Ecto neural progenitor cell (in vitro differentiated cells): ENCODE measurements at places on chromosomes 1 and 21.

DNA sequence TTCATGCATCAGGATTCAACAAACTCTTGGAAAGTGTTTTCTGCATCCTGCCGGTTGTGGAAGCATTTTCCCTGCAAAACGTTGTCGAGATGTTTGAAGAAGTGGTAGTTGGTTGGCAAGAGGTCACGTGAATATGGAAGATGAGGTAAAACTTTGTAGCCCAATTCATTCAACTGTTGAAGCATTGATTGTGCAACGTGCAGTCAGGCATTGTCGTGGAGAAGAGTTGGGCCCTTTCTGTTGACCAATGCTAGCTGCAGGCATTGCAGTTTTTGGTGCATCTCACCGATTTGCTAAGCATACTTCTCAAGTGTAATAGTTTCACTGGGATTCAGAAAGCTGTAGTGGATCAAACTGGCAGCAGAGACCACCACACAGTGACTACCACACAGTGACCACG, 57.0 kb upstream of the PRDM2 start:
- no peak for DNase-seq

GRCh38 chr1:54047384-54048305, 5.4 kb downstream of the TMEM59 start:
- no peak for DNase-seq

DNA sequence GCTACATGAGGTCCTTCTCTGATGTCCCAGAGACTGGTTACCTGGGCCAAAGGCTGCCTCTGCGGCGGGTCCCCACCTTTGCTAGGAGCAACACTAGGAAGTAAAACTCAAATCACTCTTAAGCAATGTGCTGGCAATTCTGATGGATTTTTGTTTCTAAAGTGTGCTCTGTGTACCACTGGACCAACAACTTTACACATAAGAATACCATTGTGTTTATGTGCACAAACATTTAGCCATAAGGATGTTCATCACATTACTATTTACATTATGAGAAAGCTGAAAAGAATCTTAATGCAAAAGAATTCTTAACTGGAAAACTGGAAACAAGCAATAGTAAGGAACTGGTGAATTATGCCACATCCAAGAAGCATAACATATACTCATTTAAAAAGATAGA, 38.6 kb downstream of the SSBP3 start:
- no peak for DNase-seq

- DNase-seq = no peak
These were observed 20.7 kb downstream of the SIM2 start for GRCh38 chr21:36719614-36720013.

DNA sequence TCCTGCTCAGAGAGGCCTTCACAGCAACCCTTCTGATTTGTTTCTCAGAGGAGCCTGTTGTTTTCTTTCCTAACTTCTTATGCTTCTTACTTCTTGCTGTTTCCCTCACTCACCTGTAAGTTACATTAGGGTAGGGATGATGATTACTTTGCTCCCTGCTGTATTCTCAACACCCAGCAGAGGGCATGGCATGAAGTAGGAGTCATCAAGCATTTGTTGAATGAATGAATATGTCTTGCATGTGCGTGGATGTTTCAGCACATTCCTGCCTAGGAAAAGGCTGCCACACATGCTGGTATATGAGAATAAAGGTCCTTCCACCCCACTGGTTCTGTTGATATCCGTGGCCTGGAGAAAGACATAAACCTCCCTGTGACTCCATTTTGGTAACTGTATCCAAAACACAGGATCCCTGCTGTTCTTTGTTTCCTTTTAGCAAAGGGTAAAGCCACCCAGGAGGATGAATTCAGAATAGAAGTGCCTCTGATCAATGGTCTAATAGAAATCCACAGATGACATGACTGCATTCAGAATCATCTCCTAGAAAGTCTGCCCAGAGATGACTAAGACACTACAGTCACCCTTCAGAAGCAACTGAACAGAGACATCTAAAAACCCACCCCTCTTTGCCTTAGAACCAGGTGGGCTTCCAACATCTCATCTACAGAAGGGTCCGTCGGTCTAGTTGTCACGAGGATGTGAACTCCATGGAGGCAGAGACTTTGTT, 168.8 kb downstream of the ZSCAN20 start:
- DNase-seq = no peak

GRCh38 chr21:34282223-34282622, 81.6 kb upstream of the KCNE2 start:
- DNase-seq = no peak

DNA sequence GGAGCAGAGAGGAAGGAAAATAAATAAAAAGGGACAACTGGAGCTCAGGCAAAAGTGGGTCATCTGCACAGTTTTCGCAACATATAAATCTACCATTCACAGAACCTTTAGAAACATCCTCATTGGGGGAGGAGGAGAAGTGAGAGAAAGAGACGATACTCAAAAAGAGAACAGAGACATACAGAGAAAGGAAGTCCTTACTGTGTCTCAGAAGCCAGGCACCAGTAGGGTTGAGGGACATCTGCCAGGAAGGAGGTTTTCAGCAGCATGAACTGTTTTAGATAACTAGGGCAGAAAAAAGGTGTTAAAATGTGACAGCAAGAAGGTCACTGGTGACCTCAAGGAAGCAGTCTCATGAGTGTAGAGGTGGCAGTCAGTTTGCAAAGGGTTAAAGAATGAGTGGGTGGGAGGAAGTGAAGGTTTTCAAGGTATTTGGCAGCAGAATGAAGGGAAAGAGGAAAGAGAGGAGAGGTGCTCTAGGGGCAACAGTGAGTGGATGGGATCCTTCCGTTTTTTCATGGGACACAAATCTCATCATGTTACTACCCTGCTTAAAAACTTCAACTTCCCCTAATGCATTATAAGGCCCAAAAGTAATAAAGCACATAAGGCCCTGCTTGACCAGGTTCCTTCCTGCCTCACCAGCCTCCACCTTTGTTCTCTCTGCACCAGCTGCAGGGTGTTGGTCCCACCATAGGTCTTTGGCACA, 9.5 kb downstream of the JAK1 start:
- no peak for DNase-seq

DNA sequence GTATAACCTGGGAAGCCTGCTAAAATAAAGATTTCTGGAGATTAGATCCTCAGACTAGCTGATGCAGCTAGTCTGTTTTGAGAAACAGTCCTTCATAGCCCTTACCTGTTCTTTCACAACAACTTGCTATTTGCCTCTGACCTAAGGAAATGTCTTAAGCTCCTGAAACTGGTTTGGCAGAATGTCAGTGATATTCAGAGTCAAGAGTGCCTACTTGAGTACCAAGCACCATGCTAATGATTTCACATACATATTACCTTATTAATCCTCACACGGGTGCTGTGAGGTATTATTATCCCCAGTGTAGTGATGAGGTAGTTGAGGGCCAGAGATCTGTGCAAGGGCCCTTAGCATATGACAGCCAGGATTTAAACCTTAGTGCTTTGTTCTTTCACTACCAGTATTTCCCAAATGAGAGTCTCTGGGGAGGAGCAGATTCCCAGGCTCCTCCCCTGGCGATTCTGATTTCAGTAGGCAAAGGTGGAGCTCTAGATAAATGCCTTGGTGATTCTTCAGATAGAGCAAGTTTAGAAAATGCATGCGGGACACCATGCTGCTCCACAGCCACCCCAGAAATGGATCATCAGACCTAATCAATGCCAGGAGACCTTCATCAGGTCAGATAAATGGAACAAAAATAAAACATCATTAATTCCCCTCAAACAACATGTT, 47.4 kb upstream of the WNT2B start:
- DNase-seq = no peak

GRCh38 chr1:235012436-235013210, 116.0 kb downstream of the TOMM20 start:
- no peak for DNase-seq

GRCh38 chr1:51621161-51621560, 4.3 kb downstream of the OSBPL9 start:
- DNase-seq = no peak

- DNase-seq = no peak
These were observed 15.3 kb upstream of the ZNF644 start for GRCh38 chr1:91036894-91037829.

DNA sequence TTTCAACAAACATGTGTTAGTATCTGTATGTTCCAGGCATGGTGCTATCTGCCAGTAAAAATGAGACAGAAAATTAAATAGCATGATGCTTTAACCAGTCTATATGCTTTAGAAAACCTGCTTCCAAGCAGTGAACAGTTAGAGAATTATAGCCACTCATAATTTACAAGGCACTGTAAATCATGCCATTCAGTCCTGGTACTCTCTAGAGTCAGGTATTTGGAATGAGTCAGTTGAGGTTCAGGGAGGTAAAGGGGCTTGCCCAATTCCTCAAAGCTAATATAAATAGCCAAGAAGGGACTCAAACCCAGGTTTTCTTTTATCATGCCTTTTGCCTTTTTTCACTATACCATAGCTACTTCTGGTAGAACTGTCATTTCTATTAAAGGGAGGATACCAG, 184.4 kb downstream of the NFIA start:
- no peak for DNase-seq

- DNase-seq = no peak
These were observed 19.5 kb downstream of the INKA2 start for GRCh38 chr1:111719674-111720132.

DNA sequence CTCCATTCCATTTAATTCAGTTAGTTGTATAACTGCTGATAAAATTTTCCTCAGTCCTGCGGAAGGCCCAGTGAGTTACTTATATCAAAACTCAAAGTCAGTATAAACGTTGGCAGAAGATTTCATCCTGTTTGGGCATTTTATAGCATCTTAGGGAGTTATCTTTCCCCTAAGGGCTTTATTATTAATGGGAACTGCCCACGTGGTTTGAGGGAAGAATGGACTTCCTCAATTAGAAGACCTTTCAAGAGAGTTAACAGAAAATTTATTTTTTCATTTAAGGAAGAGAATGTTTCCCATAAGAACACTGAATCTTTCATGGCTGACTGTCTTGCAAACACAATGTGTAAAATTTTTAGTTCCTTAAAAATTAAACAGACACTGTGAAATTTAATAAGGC, 400.1 kb downstream of the NEGR1 start:
- DNase-seq = no peak

DNA sequence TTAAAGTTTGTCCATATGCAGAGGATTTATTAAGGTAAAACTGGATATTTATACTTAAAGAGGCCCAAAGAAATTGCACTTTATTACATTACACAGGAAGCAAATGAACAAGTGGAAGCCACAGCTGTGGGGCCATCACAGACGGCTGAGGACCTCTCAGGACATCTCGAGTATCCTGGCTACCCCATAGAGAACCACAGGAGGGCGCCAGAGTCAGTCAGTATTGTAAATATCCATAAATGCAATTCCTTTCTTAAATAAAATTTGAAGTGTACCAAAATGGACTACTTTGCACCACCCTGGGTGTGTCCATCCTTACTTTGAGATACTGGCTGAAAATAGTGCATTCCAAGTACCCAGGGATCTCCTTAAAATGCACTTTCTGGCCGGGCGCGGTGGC, 257.2 kb downstream of the MRPL39 start:
- no peak for DNase-seq

GRCh38 chr1:94280541-94280940, 43.2 kb upstream of the ARHGAP29 start:
- DNase-seq = no peak

DNA sequence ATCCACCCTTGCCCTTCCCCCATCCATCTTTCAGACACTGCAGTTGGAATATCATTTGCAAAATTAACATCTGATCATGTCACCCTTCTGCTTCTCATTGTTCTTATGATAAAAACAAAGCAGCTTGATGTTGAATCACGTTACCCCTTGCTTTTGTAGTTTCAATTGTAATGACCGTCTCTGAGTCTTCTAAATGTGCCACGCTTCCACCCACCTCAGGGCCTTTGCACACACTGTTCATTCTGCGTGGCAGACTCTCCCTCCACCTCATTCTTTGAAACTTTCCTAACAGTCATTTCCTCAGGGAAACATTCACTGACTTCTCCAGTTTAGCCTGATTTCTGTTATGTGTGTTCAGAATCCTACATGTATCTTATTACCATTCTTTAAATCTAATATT, 143.6 kb upstream of the LMO4 start:
- no peak for DNase-seq

DNA sequence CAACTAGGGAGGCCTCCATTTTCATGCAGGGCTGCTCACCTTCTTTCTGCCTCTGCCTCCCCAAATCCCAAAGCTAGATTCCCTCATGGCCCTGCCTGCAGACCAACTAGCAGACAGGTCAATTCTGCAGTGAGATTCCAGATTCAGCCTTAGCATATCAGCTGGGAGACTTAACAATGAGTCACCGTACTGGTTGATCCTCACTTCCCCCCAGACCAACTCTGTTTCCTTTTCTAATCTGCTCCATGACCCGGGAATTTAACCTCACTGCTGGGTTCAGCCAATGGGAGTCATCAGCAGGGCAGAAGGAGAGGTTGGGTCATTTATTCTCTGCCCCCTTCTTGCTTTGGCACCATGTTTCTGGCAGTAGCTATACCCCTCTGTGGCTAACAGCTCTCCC, 140.6 kb upstream of the GRIK3 start:
- DNase-seq = no peak

- DNase-seq = no peak
These were observed 63.2 kb downstream of the SRSF11 start for GRCh38 chr1:70284366-70284765.

- DNase-seq = no peak
These were observed 4.8 kb downstream of the PDZK1IP1 start for GRCh38 chr1:47184822-47185677.

GRCh38 chr1:161738627-161739287, 10.8 kb upstream of the DUSP12 start:
- DNase-seq = no peak

DNA sequence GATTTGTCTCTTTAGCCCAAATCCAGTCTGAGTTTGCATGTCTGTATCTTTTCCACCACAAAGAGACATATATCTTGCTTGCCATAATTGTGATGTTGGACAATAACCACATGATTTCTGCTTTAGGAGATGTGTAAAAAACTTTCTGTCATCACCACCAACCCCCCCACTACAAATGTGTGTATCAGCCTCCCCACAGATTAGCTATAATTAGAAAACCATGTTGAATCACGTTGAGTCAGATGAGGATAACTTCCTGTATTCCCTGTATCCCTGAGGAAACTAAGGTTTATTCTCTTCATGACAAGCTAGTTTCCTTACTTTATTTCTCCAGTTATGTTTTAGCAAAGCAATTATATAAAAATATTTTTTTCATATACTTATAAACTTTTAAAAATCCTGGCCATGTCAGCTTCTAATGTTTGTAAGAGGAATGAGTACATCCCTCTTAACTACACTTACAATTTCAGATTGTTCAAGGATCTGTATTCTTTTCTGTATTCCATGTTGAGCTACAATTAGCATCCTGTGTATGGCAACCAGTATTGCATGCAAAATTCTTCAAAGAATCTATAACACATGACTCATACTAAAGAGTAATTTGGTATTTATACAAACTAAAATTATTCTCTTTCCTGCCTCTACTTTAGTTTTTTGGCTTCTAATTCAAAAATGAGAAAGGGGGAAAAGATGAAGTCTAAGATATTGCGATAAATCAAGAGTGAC, 143.0 kb downstream of the FMN2 start:
- DNase-seq = no peak

- DNase-seq = no peak
These were observed 33.7 kb upstream of the PLA2G2C start for GRCh38 chr1:20220036-20220435.

DNA sequence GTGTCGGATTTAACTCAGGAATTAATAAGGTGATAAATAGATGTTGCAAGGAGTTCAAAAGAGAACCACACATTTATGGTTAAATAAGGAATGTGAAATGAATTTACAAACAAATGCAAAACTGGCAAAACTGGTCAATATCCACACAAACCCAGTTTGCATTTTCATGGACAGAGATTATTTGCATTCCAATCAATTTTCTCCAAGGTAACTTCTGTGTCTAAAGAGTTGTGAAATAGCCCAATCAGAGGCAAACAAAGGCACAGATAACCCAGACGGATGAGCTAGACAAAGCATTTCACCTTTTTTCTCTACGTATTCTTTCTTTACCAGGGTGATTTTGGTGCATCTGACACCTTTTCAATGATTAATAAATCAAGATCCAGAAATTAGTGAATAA, 63.9 kb downstream of the MAP3K7CL start:
- no peak for DNase-seq
